ENCODE measurements at places on chromosomes 5 and 9.

DNA sequence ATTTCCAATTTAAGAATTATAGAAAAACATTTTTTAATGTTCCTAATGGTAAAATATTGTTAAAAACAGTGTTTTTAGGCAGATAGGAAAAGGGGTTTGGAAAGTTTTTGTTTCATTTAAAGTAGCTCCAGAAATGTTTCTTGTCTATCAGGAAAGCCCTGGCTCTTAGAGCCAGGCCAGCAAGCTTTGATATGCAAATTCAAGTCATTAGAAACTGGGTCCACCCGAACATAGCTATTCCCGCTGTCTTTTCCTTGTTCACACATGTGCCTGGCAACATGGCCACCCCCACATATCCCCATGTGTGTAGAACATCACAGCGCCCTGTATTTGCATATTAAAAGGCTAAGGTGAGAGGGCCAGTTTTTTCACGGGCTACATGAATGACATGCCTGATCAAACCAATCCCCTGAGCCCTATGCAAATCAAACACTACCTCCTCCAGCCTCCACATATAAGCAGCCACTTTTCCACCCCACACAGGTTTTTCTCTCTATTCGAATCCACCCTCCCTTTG, 925.3 kb upstream of the CDH10 start:
- no peak for DNase-seq

GRCh38 chr5:39906146-39906545, 481.4 kb upstream of the DAB2 start:
- no peak for DNase-seq

GRCh38 chr5:154723740-154724505, 31.3 kb upstream of the LARP1 start:
- DNase-seq: no peak

GRCh38 chr5:171946000-171946781, 60.2 kb downstream of the FBXW11 start:
- DNase-seq: no peak

DNA sequence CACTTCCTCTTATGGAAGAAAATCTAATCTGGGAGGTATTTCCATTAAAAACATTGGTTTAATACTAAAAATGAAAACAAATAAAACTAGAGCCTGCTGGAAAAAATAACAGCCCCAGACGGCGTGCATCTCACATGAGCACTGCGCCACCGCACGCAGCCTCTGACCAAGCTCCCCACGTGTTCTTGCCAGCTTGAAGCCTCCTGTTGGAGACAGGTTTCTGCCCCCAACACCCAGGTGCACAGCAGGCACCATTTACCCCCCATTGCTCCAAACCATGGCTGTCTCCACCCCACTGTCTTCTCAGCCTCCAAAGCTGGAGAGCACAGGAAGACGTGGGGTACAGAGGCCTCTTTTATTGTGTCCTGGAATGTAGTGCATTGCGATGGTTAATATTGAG, 10.7 kb upstream of the COL5A1 start:
- peak; percentile 3 for DNase-seq

- peak; percentile 63 for DNase-seq
These were observed 568 bp downstream of the MACIR start for GRCh38 chr5:103258957-103259704.

GRCh38 chr5:52139888-52140615, 647.7 kb upstream of the ITGA1 start:
- no peak for DNase-seq

GRCh38 chr9:784916-785315, 56.6 kb upstream of the DMRT1 start:
- no peak for DNase-seq
